ENCODE measurements at places on chromosomes 7 and 10. TPM values are rescaled to one million over a fixed set of nuclear protein-coding genes. Genes with fewer than 3 reads are reported as not detected.

- no peak for DNase-seq
Observed at GRCh38 chr7:29449569-29450260, 113.9 kb upstream of the PRR15 start.

GRCh38 chr7:31903962-31904361 lies 166.2 kb downstream of the PDE1C start:
- no peak for DNase-seq

DNA sequence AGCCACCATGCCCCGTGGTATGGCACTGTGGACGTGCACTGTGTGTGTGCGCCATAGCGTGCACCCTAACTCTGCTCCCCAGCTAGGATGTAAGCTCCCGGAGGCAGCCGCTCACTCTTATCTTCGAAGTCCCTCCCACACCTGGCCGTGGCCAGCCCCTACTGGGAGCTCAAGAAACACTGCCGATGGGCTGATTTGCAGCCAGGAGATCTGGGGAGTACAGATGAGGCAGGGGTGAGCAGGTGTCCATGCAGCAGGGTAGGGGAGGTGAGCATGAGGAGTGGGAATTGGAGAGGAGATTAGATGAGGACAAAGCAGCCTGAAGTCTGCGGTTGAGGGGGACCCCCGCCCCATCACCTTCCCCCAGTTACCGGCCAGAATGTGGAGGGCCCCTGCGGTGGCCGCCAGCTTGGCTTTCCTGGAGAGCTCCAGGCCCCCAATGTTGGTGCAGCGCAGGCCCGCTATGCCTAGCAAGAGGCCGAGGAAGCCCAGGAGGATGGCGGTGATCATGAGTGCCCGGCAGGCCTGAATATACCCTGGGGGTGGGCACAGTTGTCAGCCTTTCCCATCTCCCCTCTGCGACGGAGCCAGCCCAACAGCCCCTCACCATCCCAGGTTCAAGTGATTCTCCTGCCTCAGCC lies 3.6 kb downstream of the CLDN15 start:
- no peak for DNase-seq

DNA sequence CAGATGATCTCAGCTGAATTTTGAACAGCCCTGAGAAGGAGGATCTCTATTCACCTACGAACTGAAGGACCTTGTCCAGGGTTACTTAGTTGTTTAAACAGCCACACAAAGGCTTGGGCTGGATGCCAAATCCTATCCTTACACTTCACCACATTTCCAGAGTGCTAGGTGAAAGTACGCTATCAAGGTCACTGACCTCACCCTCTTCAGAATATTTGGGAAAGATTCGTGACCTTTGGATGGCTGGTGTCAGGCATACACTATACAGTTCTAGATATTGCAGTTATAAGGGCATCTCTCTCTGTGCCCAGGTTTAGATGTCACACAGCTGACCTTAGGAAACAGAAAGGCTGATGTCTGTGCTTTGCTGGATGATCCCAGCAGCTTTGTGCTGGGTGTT lies 61.2 kb upstream of the ABLIM1 start:
- DNase-seq = no peak

GRCh38 chr10:102644066-102644645 lies at the start of gene TRIM8:
Gene TRIM8 (plus strand): TSS chr10:102644479. CDS start chr10:102644618, 139 bp downstream.
- DNase-seq = peak; percentile 41

GRCh38 chr7:143434660-143435059 lies 8.6 kb upstream of the TAS2R60 start:
- DNase-seq = no peak

DNA sequence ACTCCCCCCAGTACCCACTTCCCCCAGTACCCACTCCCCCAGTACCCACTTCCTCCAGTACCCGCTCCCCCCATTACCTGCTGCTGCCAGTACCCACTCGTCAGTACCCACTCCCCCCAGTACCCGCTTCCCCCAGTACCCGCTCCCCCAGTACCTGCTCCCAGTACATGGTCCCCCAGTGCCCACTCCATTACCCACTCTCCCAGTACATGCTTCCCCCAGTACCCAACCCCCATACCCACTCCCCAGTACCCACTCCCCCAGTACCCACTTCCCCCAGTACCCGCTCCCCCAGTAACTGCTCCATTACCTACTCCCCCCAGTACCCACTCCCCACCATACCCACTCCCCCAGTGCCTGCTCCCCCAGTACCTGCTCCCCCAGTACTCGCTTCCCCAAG lies 550.6 kb downstream of the DNAJB6 start:
- DNase-seq = no peak

ADIRF gene
- not detected for total RNA-seq

FUOM gene
- total RNA-seq = 39.8 TPM

CDC14C gene
- not detected for total RNA-seq

DNA2 gene
- 37.3 TPM for total RNA-seq

FAM237B gene
- total RNA-seq = not detected

SLC29A4 gene
- not detected for total RNA-seq

HOXA7 gene
- not detected for total RNA-seq

VWA2 gene
- not detected for total RNA-seq

Measured in CD8-positive, alpha-beta memory T cell (primary cell).